ENCODE measurements at places on chromosomes 1 and 21.
A peak's percentile ranks its signal among the peaks of the same experiment; 100 is the strongest.

DNA sequence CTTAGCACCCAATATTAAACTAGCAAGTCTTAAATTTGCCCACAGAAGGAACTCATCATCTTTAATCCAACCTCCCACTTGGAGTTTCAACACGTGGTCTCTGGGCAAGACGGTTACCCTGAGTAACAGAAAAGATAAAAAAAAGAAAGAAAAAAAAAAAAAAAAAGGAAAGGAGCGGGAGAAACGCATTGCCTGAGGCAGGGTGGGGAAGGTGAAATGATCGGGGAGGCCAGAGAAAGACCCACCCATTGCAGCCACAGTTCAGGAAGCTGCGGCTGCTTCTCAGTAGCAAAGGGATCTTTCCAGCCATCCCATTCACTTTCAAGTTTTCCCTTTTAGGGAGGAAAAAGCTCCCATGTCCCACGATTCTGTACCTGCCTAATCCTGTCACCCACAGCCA, 32.0 kb upstream of the OTUD3 start:
- DNase-seq = no peak

- peak; percentile 43 for DNase-seq
These were observed 6.2 kb upstream of the POFUT2 start for GRCh38 chr21:45293726-45294401.

- no peak for DNase-seq
These were observed 402.2 kb upstream of the PLXNA2 start for GRCh38 chr1:208646431-208646830.

DNA sequence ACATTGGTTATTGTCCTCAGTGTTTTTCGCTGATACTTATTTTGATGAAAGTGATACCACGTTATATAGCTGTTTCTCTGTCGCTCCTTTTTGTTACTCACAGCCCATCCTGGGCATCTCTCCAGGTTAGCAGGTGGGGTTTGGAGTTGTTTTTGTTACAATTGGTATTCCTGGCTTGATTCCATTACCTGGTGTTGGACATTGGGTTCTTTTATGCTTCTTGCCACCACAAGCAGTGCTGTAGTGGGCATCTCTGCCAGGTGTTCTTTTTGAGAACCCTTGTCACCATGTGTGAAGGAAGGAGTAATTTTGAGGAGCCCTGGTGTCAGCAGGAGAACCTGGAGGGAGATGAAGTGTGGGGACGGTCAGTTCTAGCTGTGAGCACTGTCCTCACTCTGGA, 47.5 kb upstream of the PWP2 start:
- DNase-seq = no peak

GRCh38 chr1:215376544-215377264, 190.4 kb upstream of the KCTD3 start:
- DNase-seq = no peak

GRCh38 chr1:151817353-151817730, 12.1 kb upstream of the LINGO4 start:
- no peak for DNase-seq

DNA sequence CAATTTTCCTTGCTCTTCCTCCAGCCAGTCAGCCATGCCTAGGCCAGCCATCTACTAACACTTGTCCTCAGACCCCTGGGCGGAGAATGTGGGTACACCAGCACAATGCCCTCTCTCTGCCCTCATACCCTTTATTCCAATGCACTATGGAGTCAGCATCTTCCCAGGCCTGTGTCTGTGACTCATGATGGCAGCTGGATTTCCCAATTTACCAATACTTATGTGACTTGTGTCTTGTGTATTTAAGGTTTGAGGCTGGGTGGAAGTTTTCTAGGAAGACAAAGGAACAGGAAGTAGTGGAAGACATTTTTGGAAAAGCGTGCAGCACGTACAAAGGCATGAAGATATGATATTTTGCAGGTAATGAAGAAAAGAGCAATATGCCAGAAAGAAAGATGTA, 114.3 kb downstream of the NMNAT2 start:
- DNase-seq = no peak

DNA sequence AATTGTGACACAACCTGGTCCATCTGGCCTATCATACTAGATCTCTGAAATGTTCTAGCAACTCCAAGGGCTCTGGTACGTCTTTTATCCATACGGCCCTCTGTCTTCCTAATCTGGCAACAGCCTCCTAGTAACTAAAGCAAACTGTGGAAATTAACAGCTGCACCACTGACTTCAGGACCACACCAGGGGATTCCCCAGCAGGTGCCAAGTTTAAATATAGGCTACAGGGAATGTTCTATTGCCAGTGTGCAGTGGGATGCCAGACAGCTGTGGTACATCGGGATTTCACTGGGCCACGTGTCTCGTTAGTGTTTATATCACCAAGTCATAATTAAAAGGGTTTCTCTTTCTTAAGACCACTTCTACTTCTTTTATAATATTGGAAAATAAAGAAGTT, 94.3 kb downstream of the RGS2 start:
- DNase-seq = no peak

DNA sequence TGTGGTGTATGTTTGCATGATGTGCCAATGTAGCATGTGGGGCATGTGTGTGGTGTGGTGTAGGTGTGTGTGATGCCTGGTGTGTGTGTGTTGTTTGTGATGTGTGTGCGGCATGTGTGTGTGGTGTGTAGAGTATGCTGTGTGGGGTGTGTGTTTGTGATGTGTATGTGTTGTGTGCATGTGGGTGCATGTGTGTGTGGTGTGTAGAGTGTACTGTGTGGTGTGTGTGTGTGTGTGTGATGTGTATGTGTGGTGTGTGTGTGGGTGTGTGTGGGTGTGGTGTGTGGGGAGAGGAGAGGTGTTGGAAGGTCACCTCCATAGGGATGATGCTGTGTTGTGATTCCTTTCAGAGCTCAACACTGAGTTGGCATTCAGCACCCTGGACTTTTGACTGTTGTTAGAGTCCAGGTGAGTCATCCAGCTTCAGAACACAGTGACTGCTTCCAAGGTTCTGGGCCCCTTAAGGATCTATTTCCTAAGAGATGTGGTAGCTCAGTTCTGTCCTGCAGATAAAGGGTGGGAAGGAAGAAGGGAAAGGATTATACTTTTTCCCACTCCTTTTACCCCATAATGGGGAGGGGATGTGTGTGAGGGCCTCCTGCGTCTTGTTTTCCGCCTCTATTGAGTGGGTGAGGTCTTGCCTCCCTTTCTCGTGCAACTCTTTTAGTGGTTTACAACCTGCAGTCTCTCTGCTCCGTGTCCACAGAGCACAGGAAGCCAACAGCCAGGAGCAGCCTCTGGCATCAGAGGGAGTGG, 47.6 kb downstream of the RHOU start:
- DNase-seq = no peak

DNA sequence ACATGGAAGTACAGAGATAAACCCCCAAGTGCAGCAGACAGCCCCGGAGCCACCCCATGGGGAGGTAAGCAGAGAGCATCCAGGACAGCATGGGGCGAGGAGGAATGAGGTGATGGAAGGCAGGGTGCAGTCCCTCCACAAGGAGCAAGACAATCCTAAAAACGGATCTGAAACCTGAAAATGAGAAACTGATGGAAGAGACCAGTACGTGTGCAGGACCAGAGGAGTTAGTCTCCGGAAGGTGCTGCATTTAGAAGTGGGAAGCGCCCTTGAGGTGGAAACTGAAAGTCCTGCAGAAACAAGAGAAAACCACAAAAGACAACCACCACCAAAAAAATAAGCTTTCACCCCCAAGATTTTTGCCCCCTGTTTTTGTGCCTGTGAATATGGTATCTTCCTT, 17.4 kb upstream of the DDOST start:
- no peak for DNase-seq

- DNase-seq = no peak
These were observed 554.3 kb upstream of the CHRM3 start for GRCh38 chr1:238832106-238832505.

DNA sequence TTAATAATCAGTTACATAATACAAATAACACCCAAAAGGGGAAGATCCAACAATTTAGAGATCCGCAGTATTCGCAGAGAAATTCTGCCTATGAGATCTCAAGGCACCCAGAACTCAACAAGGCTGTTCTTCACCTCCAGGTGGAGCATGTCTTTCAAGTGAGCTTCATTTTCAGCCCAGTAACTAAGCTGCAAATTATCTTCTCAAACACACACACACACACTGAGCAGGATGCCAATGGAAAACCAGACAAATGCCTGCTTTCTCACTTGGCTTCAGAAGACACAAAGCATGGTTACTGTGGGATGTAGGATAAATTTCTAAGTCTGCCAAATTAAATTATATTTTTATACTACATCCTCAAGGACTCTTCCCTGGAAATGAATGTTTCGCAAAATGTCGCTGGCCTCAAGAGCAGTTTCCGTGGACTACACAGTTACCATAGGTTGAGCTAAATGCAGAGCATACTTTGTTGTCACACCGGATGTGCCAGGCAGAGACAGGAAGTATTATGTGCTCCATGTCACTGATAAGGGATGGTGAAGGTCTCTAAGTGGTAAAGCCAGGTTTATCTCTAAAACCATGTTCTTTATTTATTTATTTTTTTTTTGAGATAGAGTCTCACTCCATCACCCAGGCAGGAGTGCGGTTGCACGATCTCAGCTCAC, 30.3 kb downstream of the UBR4 start:
- no peak for DNase-seq

DNA sequence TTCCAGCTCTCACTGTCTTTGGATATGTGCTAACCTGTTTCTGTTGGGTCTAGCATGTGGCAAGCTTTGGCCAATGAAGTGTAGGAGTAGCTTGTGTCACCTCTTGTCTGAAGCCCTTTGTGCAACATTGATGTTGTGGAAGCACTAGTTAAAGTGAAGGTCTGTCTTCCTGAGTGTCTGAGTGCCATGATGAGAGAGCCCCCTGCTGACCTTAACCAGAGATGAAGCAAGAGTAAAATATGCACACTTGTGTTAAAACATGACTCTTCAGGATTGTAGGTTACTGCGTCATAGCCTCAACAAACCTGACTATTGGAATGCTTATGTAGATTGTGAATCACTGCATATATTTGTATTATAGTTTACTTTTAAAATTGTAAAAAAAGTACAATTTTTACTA, 103.7 kb downstream of the NCAM2 start:
- DNase-seq = peak; percentile 64

- no peak for DNase-seq
These were observed 8.0 kb upstream of the ZNF362 start for GRCh38 chr1:33248244-33248643.

DNA sequence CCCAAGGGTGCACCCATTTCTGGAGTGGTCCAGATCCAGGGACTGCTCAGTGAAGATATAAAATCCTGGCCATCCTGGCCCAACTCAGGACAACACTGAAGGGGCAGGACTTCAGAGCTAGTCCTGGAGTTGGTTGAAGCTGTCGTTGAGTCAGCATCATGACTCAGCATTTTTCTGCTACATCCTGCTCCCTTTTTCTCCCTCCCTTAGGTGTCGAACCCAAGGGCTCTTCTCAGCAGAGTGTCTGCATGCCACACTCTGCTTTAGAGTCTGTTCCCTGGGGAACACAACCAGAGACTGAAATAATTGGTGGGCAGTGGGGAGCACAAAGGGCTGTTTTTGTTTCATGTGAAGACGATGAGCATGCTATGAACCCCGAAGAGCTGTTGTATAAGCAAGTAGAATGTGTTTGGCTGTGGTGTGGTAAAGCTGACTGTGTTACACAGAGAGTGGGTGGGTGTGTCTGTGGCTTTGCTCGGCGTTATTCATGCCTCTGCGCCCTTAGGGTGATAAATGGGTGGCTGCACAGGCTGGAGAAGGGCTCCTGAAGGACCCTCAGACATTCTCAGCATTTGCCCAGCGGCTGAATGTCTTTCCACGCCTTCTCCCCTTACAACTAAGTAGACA, 167.2 kb downstream of the CYYR1 start:
- DNase-seq = peak; percentile 23

- DNase-seq = no peak
These were observed 72.1 kb downstream of the SKI start for GRCh38 chr1:2300004-2300771.

DNA sequence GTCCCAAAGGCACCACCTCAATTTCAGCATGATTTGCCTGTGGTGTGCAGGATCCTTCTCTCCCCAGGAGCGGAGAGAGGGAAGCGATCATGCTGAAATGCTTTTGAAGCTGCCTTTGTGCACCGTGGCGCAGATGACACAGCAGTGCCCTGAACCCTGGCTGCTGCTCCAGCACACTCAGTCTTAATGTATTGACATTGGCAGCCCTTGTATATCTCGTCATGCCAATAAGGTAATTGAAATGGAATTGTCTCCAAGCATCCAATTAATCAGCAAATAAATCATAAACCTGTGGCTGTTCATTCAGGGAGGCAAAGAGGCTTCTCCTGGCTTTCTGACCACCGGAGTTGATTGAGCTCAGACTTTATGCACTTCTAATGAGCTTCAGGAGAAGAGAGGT, 139.8 kb downstream of the KAZN start:
- no peak for DNase-seq

GRCh38 chr21:30354308-30355005, 6.1 kb upstream of the KRTAP23-1 start:
- no peak for DNase-seq

- DNase-seq = peak; percentile 30
These were observed 108.6 kb upstream of the CSF3R start for GRCh38 chr1:36591278-36591677.

DNA sequence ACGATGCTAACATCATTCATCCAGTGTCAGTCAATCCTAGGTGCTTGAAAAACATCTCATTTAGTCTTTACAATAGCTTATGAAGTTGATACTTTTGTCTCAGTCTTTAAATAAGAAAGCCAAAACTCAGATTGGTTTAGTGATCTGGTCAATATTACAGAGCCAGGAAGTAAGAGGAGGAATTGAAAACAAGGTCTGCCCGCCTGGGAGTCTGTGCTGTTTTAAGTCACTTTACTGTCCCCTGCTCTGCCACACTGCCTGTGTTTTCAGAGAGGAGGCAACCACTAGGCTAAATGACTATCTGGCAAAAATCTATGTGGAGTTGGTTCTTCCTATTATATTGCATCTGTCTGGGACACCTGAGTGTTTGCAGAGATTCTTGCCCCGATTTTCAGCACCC, 62.3 kb downstream of the ST6GALNAC3 start:
- DNase-seq = no peak

- DNase-seq = peak; percentile 42
These were observed 303.7 kb upstream of the RUNX1 start for GRCh38 chr21:35352793-35353192.

DNA sequence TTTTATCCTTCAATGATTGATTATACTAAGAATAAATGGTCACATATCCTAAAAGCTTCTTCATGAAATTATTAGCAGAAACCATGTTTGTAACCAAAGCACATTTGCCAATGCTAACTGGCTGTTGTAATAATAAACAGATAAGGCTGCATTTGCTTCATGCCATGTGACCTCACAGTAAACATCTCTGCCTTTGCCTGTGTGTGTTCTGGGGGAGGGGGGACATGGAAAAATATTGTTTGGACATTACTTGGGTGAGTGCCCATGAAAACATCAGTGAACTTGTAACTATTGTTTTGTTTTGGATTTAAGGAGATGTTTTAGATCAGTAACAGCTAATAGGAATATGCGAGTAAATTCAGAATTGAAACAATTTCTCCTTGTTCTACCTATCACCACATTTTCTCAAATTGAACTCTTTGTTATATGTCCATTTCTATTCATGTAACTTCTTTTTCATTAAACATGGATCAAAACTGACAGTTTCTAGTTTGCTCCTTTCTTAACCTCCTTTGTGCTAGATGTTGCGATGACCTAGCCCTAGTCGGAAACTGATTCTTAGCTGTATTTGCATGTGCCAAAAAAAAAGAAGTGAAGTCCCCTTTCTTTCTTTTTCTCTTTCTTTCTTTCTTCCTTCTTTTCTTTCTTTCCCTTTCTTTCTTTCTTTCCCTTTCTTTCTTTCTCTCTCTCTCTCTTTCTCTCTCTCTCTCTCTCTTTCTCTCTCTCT, 45.1 kb downstream of the MAP3K7CL start:
- peak; percentile 90 for DNase-seq
